ENCODE measurements at places on chromosomes 3 and 15.

- no peak for DNase-seq
These were observed 47.7 kb downstream of the PCCB start for GRCh38 chr3:136297826-136298225.

GRCh38 chr3:149366941-149367840 is 10.3 kb downstream of the TM4SF1 start:
- DNase-seq = no peak

DNA sequence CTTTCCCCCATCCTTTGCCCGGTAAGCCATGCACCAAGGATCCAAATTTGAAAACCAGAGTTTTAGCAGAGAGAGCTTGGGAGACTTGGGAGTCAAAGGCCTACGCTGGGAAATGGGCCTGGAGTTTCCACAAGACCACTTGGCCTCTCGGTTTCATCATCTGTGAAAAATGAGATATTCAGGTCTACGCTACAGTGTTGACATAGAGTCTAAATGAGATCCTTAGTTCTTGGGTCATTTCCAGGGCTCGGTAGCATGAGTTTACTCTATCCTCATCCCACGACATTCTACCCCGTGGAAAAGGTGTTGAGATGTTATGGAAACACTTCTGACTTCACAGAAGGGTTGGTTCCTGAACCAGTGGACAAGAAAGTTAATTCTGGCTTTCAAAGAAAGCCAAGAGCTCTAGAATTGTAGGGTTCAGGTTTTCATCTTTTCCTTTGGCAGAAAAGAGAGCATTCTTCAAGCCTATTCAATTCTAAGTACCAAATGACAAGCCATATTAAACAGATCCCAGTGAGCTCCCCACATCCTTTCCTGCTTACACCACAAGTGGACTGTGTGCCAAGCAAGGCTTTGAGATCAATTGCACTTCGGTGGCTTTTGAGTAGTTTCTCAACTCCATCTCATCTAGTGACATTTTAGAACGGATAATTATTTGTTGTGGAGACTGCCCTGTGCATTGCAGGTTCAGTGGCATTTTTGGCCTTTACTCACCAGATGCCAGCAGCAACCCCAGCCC is 219.7 kb downstream of the SLCO3A1 start:
- no peak for DNase-seq

GRCh38 chr3:20023623-20024405 is 11.8 kb upstream of the PP2D1 start:
- DNase-seq = no peak

DNA sequence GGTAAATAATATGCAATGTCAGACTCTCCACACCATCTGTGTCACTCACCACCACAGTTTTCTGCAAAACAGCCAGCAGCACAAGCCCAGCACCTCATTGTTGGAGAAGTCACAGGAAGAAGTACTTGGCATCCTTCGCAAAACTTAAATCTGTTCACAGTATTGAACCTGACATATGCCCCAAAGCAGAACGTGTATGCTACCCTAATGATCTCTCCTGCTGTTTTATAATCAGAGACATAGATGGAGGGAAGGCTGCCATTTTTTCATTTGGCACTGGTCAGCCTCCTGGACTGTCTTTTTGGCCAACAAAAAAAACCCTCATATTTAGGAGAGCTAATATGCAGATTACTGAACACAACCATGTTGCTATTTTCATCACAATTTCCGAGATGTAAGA is 1272.9 kb downstream of the ROBO1 start:
- DNase-seq = no peak

DNA sequence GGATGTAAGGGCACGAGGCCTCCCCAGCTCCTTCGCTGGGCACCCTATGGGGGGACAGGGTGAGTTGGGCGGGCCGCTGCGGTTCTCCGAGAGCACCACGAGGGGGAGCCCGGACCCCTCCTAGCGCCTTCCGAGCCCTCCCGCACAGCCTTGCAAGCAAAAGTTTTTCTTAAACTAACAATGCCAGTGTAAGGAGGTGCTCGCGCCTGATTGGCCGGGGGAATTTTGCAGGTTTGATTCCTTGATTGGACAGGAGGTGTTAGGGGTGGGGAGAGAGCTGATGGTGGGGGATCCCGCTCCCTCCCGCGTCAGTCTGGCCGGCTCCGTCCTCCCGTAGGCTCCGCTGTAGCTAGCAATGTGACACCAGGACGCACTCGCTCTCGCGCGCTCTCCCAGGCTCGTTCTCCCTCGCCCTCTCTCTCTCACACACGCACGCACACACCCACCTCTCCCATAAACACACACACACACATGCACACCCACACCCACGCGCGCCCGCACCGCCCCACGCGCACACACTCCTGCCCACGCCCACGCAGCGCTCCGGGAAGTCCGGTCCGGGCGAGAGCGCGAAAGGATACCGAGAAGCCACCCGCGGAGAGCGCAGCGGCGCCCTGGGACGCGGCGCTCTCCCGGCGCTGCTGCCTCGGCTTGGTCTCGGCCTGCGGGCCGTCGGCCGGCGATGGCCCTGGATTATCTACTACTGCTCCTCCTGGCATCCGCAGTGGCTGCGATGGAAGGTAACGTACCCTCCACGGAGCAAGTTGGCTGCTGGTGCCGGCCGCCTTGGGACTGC is at the start of gene EPHB1:
Gene EPHB1, plus strand, starts transcription at position 311 of the 796 bp plus-strand sequence.
- peak; percentile 86 for DNase-seq

- no peak for DNase-seq
These were observed 38.1 kb upstream of the RASA2 start for GRCh38 chr3:141448606-141449220.

DNA sequence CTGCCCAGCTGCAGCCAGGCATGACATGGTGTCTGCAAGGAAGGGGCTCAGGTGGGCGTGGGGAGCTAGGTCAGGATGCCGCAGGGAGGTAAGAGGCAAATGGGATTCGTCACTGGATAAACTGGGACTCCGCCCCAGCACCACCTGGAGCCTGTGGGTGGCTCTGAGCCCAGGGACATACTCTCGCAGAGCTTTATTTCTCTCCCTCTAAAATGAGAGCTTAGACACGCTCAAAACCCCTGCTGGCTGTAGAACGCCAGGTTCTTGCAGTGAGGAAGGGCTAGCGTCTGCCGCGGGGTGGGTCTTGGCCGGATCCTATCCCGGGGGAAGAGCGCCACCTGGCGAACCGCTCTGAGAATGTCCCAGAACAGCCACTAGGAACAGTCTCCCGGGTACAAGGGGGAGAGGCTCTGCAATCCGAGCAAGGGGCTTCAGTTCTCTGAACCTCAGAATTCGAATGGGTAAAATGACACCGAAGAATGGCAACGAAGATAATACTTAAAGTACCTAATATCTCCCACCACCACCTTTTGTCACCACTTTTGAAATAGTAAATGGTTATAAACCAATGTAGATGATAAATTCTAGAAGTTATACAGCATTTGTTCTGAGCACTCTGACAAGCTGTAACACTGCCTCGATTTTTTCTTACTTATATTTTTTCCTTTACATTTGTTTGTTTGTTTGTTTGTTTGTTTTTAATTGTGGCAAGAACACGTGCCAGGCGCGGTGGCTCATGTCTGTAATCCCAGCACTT is 53.2 kb upstream of the SRGAP3 start:
- no peak for DNase-seq

- no peak for DNase-seq
These were observed 7.2 kb upstream of the NANOGP8 start for GRCh38 chr15:35092311-35092710.

- no peak for DNase-seq
These were observed 231.7 kb upstream of the ARRDC4 start for GRCh38 chr15:97728791-97729190.

- DNase-seq = no peak
These were observed 13.4 kb downstream of the KLF13 start for GRCh38 chr15:31340047-31340446.

DNA sequence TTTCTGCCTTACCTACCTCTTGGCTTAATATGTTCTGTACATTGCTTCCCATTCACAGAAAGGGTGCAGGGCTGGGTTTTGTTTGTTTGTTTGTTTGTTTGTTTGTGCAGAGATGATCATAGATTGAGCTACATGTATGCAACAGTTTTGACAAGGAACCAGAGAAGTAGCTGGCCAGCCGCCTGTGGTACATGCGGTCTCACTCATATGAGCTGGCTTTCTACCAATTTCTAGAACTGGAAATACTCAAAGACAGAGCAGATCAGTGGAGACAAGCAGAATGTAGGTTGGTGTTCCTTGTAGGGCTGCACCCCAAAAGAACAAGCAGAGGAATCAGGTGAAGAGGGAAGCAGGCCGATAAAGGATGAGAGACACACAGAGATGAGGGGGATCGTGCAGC is 502.7 kb downstream of the SOX2 start:
- DNase-seq = no peak

- DNase-seq = no peak
These were observed 71.9 kb upstream of the FBN1 start for GRCh38 chr15:48717458-48717857.

GRCh38 chr3:46680298-46680826 is 13.1 kb downstream of the ALS2CL start:
- no peak for DNase-seq

GRCh38 chr15:80822256-80822655 is 43.1 kb downstream of the CEMIP start:
- DNase-seq = no peak

GRCh38 chr15:82081914-82082762 is 36.3 kb upstream of the MEX3B start:
- peak; percentile 74 for DNase-seq

- no peak for DNase-seq
These were observed 720.6 kb upstream of the CBLB start for GRCh38 chr3:106589311-106589942.

DNA sequence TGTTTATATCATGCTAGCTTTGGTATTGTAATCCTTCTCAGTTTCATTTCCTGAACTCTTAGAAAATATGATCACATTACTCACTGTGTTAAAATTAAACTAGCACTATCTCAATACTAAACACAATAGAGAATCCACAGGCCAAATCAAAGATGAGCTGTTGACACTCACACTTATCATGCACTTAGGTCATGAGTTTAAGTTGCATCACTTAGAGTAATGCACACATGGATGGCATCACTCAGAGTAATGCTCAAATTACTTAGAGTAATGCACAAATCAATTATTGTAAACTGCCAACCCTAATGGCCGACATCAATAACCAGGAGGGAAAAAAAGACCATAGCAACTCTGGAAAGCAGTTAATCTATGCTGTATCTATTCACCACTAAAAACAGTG is 40.0 kb upstream of the MCF2L2 start:
- no peak for DNase-seq

DNA sequence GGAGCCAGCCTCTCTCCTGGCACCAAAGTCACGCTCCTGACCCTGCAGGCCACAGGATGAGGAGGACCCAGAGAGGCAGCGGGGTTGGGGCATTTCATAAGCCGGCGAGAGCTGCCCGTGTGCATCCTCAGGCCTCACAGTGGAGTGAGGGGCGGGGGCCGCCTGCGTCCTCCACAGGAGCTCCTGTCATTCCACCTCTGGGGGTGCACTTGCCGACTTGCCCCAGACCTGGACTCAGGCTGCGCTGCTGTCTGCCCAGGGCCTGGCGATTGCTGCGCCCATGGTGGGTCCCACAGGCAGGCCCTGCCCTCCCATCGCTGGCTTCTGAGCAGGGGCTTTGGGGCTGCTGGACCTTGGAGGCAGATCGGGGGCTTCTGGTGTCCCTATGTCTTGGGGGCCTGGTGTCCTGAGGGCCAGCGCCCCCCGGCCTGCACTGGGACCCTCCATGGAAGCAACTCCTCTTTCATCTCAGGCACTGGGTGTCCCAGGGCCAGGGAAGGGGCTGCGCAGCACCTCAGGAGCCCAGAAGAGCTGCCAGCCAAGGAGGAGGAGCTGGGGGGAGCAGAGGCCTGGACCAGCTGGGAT is 184.0 kb downstream of the GOLGA6L6 start:
- DNase-seq = no peak

GRCh38 chr15:70262591-70263274 is 165.0 kb upstream of the TLE3 start:
- DNase-seq = no peak

DNA sequence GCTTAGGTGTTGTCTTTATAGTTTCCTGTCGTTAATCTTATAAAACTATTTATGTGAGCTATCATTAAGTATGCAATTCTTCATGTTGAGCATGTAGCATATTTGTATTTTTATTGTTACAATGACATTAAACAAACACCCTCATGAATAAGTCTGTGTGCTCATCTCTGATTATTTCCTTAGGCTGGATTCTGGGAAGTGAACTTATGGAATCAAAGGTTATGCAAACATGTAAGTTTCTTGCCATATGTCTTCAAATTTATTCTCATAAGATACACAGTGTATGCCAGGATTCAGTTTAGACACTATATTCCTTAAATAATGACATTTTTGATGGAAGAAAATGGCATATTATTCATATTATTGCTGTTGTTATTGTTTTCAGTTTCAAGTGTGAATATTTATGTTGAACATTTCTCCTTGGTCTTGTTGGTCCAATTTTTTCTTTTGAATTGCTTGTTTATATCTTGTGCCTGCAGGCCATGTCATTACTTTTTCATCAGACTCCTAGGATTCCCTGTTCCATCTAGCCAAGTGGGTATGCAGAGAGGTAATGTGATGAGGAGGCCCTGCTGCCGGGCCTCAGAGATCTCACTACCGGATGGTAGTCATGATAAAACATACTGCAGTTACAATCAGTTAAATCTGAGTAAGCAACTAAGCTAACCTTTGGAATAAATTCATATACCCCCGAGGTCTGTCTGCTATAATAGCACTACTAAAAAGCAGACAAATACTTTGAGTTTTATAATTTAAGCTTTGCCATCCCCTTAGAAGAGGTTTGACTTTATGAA is 684.3 kb upstream of the SGO1 start:
- DNase-seq = no peak

GRCh38 chr15:52737720-52738119 is 52.4 kb downstream of the ONECUT1 start:
- no peak for DNase-seq

GRCh38 chr15:34047893-34048775 is 9.1 kb upstream of the AVEN start:
- no peak for DNase-seq

DNA sequence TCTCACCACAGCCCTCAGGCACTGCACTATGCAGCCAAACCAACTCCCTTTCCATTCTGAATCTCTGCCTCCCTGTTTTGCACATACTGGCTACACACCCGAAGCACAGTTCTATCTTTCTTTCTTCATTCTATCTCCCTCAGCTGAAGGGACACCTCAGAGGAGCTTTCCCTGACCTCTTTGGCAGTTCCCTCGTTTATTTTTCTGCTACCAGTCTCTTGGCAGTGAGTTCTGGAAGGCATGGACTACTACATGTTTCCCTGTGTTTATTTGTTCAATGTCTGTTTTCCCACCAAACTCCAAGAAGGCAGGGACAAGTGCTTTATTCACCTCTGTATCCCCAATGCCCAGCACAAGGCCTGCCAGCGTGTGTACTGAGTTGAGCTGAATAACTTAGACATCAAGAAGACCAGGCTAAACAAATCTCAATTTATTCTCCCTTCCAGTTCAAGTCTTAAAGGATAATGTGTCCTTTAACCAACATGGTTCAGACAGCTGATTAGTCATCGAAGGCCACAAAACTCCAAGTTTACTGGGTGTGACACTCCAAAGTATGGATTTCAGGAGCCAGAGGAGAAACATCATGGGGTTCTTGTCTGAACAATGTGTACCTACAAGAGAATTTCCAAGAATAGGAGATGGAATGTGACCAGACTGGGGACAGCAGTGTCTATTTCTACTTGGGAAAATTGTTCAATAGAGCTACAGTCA is 260.1 kb upstream of the CTNNB1 start:
- no peak for DNase-seq

GRCh38 chr3:27591312-27592210 is 107.4 kb upstream of the SLC4A7 start:
- DNase-seq = no peak
